ENCODE measurements at places on chromosomes 1 and 21.

DNA sequence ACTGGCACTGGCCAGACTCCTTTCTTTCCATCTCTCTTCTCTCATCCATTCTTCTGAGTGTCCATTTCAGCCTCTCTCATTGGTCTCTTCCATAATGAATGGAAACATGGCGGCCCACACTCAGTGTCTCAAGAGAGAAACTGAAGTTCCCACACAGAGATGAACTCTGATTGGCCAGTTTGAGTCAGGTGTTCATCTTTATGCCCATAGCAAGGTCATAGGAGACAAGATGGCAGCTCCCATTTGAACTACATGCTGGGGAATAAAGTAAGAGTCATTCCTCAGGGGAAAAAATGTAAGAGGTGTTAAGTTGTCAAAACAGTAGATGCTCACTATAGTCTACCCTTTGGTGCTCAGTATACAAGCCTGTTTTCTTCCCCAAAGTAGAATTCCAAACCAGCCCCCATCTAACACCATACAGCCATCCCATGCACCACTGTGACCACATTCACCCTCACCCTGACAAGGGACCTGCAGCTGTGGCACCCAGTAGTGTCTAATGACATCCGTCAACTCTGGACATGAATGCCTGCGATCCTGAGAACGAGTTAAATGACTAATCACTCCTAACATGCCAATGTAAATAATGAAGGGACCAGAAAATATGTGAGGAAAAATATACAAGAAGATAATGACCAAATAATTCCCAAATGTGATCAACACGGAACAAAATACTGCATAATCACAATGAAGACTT, 12.4 kb downstream of the CDA start:
- DNase-seq = no peak

GRCh38 chr1:9275567-9276034, 17.1 kb upstream of the SPSB1 start:
- no peak for DNase-seq

DNA sequence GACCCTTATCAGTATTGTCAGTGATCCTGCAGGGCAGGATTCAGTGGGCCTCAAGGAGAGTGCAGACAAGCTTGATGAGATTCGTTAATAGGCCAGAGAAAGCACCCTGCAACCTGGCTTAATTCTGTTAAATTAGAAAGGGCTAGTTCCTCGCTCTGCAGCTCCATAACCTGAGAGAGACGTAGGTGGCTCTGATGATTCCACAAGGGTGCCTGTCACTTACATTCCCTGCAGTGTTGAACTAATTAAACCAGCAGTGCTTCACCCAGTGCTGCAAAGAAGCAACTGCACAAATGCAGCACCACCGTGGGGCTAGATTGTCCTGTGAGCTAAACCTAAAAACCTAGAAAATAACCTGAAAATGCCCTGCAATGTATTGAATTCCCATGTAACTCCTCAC, 270.8 kb downstream of the CACNA1E start:
- no peak for DNase-seq

GRCh38 chr1:86758570-86758969, 54.2 kb downstream of the SH3GLB1 start:
- DNase-seq = no peak

DNA sequence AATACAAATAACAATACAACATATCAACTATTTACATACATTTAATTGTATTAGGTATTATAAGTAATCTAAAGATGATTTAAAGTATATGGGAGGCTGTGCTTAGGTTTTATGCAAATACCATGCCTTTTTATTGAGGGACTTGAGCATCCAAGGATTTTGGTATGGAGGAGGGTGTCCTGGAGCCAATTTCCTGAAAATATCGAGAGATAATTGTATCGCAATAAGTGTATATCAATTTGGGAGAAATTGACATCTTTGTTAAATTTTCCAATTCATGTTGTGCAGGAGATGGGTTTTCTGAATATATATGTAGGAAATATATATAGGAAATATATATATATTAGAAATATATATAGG, 63.5 kb downstream of the ATP1A1 start:
- DNase-seq = no peak

DNA sequence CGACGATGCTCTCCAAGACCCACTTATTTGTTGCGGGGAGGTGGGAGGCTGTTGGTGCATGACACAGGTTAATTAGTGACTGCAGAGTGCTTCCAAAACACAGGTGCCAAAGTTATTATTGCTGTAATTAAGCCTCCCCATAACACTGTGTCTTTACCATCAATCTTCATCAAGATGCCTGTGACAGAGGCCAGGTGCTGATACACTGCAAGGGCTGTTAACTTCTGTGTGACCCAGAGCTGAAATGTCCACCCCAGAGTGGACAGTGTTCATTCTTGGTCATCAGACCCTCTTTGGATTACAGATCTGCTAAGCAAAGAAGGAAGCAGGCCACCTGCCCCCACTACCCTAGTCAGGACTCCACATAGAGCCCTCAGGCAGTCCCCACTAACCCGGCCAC, 55.5 kb downstream of the CAPN8 start:
- no peak for DNase-seq

DNA sequence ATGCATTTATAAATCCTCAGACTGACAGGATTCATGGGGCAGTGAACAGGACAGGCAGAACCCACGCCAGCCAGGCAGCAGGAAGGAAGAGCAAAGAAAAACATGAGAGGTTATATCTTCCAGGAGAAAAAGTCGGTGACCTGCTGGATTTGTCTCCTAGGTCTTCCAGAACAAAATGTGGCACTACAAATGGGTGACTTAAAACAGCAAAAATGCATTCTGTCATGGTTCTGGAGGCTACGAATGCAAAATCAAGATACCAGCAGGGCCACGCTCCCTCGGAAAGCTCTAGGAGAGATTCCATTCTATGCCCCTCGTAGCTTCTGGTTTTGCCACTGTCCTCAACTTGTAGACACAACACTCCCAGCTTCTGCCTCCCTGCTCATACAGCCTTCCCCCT, 63.4 kb downstream of the PSMG1 start:
- DNase-seq = no peak

DNA sequence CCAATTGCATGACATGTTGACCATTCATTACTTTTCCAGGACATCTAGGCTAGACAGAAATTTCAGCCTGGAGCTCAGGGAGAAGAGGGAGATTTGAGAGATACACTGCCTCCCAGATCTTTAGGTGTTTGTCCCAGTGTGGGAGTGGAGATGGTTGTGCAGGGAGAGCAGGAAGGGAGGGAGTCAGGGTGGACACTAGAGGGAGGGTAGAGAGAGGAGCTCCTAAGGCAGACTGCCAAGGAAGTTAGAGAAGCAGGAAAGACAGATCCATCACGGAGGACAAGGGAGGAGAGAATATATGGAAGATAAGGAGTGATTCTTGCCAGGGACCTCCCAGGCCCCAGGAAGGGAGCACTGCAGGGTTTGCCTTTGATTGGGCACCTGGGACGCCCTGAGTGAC, 8.7 kb downstream of the CDCA8 start:
- DNase-seq = no peak

GRCh38 chr1:107653005-107653404, 312.0 kb downstream of the VAV3 start:
- no peak for DNase-seq

DNA sequence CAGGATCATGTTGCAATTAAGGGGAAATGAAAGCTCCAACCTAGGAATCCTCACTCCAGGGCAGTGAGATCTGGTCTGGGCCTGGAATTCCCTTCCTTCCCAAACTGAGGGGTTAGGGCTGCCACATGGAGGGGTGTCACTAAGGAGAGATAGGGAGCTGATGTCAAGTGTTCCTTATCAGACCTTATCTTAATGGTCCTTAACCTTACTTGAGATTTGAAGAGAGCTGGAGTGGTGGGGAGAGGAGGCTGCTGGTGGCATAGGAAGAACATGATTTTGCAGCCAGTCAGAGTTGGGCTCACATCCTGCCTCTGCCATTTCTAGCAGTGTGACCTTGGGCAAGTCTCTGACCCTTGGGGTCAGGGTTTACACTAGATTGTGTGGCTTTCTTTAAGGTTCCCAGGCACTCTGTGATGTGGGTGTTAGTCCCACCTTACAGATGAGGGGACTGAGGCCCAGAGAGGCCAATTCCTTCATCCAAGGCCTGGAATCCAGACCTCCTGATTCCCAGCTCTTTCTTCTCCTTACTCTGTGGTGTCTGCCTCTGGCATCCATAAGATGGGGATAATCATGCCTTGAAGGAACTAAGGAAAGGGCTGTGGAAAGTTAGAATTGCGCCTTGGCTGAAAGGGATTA, 56.3 kb upstream of the SYNC start:
- no peak for DNase-seq

DNA sequence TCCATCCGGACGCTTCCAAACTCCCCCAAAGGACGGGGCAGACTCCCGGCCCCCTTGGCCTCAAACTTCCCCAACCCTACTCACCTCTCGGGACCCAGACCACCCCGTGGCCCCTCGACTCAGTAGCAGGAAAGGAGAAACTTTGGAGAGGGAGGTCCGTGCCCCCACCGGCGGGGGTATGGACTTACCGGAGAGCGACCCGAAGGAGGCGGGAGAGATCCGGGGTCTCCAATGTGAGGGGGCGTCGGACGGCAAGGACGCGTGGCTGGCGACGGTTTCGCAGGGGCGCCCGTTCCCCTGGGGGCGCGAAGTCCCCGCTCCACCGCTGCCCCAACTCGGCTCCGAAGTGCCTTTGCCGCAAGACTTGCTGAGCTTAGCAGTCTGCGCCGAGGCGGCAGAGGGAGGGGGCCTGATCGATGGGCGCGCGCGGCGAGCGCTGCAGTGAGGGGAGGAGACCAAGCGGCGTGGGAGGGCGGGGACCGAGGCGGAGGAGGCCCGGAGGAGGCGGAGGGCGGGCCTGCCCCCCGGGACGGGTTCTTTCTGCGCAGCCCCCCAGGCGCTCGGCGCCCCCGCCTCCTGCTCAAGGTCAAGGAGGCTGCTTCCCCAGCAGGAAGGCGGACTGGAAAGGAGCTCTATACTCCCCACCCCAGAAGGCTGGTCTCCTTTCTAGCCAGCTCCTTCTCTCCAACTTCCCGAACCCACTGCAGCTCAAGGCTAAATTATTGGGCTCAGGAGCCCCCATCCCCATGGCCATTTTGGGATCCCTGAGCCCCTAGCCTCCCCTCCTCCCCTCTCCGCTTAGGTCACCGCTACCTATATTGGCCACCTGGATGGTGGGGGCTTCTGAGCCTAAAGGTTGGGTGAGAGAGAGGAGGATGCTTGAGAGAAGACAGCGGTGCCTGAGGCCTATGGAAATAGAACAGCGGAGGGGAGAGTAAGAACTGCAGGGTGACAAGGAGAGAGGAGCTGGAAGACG, at the start of gene SYT2:
TSS of gene SYT2 (minus strand) at position 385 of the 976 bp plus-strand sequence. CDS start 104,682 bp downstream, outside the sequence.
- no peak for DNase-seq

DNA sequence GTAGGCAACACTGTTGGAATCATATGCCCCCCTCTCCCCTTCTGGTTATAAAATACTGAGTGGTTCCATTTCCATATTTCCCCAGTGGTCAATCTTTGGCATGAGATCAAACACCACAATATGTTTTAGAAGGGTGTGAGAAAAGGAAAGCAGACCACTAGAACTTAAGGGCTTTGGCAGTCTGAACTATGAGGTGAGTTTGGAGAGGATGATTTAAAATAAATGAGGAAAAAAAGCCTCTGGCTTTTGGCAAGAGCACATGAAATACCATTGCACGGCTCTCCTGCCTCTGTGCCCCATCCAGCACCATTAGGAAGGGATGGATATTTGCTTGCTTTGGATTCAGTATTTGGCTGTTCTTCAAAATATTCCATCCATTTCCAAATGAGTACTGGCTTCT, 339.5 kb upstream of the C1orf87 start:
- no peak for DNase-seq

DNA sequence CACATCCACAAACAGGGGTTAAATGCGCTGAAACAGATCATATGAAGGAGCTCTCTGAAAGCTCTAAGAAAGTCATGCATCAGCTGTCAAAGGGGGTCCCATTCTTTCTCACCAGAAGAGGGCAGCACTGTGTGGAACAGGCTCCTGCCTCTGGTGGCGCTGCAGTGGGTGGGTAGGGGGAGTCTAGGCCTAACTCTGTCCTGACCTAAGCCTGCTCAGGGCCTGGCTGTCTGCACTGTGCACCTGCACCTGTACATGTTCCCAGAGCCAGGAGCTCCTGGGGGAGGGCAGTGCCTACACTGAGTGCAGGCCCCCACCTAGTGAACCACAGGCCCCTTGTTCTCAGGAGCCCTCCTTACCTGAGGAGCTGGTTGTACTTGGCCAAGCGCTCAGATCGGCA, 16.0 kb downstream of the ENO1 start:
- no peak for DNase-seq

DNA sequence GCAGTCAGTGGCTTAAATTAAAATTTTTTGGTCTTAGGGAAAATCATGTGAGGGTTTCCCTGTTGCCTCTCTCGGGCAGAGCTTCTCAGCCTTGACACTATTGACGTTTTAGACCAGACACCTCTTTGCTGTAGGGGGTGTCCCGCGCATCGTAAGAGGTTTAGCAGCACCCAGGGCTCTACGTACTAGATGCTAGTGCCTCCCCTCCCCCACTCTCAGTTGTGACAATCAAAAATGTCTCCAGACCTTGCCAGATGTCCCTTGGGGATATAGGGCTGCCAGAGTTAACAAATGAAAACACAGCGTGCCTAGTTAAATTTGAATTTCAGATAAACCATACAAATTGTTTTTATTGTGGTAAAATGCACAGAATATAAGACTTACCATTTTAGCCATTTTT, 293.3 kb downstream of the DISC1 start:
- no peak for DNase-seq

DNA sequence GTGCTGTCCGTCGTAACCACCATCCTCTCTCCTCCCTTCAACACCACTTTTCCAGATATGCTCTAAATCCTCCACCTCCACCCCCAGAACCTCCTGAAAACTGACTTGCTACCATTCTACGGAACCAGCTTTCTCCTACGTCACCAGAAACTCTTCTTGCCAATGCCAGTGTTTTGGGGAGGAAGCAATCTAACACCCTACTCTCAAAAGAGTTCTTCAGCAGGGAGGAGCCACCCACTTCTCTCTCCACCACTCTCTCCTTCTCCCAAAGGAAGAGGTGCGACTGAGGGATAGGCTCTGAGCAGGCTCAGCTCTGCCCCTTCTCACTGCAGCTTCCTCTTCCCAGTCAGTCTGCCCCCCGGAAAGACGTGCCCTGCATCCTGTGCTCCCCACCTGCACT, 6.1 kb upstream of the S100A2 start:
- DNase-seq = no peak

DNA sequence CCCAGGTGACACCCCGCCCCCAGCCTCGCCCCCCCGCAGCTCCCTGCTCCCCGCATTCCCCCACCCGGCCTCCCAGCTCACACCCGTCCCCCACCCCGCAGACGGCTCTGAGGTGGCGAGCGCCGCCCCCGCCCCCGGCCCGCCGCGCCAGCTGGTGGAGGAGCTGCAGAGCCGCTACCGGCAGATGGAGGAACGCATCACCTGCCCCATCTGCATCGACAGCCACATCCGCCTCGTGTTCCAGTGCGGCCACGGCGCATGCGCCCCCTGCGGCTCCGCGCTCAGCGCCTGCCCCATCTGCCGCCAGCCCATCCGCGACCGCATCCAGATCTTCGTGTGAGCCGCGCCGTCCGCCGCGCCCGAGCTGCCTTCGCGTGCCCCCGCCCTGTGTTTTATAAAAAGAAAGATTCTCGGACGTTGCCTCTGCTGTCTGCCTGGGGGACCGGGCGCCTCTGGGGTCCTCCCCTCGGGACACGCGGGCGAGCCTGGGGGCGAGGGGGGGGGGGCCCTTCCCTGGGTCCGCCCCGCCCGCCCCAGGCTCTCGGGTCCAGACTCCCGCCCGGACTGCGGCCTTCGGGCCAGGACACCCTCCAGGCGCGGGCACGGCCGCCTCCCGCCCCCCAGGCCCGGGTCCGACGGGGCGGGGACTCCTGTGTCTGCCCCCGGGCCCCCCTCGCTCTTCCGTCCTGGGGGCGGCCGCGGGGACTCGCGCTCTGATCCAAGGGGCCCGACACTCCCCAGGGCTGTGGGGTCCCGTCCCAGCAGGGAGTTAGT, 1.6 kb upstream of the MMP23B start:
- DNase-seq = no peak

GRCh38 chr1:224181453-224181810, 1.6 kb upstream of the DEGS1 start:
- DNase-seq = no peak
